ENCODE measurements at places on chromosomes 1 and 21. TPM values are rescaled to one million over a fixed set of nuclear protein-coding genes. Genes with fewer than 3 reads are reported as not detected.
A peak's percentile ranks its signal among the peaks of the same experiment; 100 is the strongest.

DNA sequence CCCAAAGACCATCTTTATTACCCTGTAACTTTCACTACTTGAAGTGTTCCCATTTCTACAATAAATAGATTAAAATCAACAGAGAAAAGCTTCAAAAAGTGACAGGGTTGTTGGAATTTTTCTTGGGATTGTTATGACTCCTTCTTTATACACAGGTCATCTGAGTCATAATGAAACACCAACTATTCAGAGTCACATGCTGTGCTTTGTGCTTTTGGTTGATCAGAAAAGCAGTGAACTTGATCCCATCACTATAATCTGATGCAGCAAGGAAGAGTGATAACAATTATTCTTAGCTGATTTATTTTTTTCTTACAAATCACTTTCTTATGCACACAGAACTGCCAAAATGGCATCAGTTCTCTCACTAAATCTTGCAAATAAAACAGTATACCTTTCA lies 422.9 kb downstream of the PTBP2 start:
- ATAC-seq, result peak; percentile 18

GRCh38 chr1:108043707-108044106 lies 78.7 kb upstream of the VAV3 start:
- no peak for ATAC-seq

- ATAC-seq, result no peak
Measured at GRCh38 chr1:218930472-218931241, 243.0 kb upstream of the LYPLAL1 start.

The GJA5 gene
- 0.29 TPM for total RNA-seq

GRCh38 chr1:223041481-223041880 lies 101.6 kb downstream of the TLR5 start:
- peak; percentile 95 for ATAC-seq

The ARMH1 gene
- total RNA-seq, result 2.8 TPM

The RBM11 gene
- total RNA-seq, result 0.16 TPM

DNA sequence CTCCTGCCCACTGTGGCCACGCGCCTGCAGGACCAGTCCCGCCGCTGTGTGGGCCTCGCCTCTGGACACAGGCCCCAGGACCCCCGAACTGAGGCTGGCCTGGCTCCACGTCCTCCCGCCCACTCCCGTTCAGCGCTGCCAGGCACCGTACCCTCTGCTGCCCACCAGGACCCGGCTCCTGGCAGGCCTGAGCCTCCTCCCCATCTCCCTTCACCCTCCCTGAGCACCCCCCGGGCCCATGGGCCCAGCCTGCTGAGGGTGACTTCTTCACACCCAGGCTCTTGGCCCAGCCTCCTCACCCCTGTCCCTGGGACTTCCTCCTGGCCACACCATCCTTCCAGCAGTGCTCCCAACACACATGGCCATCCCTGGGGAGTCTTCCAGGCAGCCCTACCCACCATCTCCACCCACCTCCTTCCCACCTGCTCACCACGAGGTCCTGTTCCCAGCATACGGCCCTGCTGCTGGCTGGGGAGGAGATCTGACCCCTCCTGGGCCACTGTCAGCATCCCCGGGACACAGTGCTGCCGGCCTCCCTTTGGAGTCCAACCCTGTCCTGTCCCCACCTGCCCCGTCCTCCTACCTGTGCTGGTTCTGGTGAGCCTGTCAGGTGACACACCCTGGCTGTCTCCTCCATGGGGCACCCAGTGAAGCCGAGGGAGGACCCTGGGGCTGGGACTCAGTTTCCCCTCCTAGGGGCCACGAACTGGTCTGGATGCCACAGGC lies 53.7 kb downstream of the SLX9 start:
- no peak for ATAC-seq

DNA sequence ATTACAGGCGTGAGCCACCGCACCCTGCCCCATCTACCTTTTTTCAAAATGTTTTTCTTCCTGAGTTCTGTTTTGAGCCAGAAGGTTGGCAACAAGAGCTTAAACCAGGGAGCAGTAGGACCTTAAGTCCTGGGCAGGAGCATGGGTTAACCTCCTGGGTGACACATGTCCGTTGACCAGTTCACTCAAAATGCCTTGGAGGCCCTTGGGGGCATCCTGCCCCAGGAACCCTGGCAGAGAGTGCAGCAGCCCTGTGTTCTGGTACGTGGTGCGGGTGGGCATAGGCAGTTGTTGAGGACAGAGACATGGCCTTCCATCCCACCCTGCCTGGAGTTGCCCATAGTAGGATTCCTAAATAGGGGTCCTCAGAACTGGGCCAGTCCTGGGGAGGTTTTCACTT lies 11.6 kb downstream of the H6PD start:
- no peak for ATAC-seq

- ATAC-seq, result no peak
Measured at GRCh38 chr1:202076050-202076511, 46.6 kb upstream of the GPR37L1 start.

DNA sequence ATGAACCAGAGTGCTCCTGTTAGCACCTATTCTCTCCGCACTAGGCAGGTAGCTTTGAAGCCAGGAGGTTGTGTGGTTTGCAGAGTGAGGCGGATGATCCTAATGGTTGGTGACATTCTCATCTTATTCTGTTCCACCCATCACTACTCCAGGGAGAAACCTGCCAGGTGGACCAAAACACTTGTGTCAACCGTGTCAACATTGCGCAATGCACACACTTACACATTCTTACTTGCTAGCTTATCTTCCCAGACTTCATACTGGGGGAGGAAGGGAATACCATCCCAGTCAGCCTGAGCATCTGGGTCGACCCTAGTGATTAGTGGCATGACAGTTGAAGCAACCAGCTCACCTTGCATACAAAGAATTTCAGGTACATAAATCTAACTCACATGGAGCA lies 236.9 kb downstream of the RPS6KC1 start:
- no peak for ATAC-seq

The CNIH4 gene
- total RNA-seq, result 25.3 TPM

DNA sequence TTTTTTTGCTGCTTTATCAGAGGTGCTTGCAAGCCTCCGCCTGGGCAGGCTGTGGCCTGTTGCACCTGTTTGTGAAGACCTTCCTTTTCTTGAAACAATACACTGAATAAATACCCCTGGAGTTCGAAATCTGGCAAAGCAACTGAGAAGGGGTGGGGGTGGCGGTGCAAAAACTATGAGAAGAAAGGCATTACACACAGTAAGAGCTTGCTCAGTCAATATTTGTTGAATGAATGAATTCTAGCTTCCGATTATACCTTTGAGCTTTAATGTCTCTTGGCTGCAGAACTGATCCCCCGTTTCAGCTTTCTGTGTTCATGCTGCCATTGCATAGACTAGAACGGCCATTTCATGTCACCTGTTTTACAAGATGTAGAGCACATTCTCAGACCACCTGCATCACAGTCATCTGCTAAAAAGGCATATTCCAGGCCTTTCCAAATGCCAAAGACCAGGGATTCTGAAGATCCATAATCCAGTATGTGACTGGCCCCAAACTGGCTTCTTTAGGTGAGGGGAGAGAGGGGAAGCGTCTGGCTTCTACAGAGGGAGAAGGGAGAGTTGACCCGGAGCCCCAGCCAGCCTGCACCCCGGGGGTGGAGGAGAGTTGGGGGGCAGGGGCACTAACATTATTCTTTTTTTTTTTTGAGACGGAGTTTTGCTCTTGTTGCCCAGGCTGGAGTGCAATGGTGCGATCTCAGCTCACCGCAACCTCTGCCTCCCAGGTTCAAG lies 111.5 kb downstream of the ETS2 start:
- no peak for ATAC-seq

DNA sequence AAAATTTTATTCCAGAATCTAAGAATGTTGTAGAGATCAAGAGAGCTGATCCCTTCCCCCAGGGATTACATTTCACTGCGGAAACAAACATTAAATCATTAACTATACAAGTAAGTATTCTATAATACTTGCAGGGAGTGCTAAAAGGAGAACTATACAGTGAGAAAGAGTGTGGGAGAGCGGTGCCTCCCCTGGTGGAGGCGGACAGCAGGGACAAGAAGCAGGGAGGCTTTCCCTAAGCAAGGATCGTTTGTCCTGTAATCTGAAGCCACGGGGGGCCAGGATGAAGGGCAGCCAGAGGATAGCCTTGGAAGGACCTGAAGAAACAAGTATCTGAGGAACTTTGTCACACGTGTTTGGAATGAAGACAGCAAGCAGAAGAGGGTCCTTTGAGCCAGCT lies 40.1 kb downstream of the SLC9C2 start:
- ATAC-seq, result no peak

The LCE1C gene
- total RNA-seq, result not detected

The S100A9 gene
- not detected for total RNA-seq

GRCh38 chr1:58584082-58584895 lies 7.2 kb upstream of the TACSTD2 start:
- no peak for ATAC-seq
